ENCODE measurements at places on chromosomes 7 and 10.

DNA sequence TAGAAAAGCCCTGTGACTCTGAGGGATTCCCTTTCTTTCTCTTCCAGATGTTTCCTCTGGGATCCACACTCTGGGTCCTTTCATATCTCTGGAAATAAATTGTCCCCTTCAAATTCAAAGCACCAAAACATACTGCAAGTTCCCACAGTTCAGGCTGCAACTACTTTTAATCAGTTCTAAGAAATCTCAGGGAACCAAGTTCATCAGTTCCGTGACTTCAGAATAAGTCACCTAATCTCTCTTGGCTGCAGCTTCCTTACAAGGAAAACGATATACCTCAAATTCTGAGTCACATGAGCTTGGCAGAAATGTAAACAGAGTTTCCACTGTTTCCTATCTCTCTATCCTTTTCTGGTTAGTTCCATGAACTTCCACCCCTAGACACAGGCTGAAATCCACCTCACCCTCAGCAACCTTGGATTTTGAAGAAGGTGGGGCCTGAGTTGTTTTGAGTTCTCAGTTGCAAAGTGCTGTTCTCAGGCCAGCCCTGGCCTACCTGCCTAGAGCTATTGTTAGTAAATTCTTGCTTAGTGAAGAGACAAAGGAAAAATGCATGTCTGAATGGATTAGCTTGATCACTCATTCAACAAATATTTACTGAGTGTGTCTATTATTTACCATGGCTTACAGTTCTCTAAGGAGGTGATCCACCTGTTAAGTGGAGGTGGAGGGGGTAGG lies 59.3 kb upstream of the IL6 start:
- no peak for DNase-seq

DNA sequence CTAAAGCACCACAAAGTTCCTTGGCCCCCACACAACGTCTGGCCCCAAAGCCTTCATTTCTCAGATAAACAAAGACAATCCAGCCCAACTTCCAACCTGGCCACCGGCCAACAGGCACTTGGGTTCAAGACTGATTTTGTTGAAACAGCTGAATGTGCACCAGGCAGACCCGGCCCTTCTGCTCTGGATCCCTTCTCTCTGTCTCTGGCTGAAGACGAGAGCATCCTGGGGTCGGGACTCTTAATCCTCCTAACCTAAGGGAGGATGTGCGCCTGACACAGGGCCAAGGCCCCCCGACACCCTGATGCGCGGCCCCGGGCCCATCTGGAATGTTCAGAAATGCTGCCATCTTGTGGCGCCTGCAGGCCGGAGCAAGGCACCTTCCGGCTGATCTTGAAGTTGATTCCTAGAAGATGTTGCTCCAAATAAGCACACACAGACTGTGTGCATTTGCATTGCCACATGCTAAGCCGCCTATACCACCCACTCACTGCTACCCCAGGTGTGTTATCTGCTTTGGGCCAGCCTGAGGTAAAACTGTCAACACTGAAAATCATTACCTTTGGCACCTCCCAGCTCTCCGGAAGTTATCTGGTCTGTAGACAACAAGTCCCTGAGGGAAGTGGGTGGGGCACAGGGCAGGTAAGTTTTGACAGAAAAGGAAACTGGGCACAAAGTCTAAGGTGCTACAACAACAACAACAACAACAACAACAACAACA lies 98.4 kb upstream of the HABP2 start:
- peak; percentile 73 for DNase-seq

GRCh38 chr10:69807122-69807521 lies 5.4 kb downstream of the COL13A1 start:
- DNase-seq: peak; percentile 90

GRCh38 chr7:9453521-9453920 lies 1020.1 kb downstream of the NXPH1 start:
- no peak for DNase-seq

DNA sequence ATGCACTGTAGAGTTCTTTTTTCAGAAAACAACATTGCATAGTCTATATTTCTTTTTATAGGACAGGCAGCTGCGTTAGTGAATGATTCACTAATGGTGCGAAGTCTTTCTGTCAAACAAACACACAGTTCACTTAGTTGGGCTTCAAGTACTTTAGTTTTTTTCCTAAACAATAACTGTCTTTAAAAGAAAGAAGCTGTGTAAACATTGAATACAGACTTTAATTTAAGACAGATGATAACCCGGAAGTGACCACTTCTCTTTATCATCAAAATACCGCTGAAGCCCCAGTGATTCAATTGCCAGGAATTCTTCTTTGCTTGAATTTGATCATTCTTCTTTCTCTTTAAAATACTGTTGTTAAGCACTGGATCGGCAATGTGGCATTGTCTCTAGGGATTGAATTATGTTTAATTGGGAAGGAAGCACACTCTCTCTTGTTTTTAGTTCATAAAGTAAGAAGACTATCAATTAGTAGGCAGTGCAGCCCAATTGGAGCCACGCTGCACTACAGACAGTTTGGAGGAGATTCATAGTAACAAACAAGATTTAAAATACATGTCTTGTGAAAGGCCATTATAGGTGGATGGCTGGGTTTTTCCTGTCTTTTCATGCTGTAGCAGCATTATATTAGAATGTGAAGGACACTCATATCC lies 30.4 kb downstream of the CNTNAP2 start:
- peak; percentile 1 for DNase-seq

GRCh38 chr10:71765176-71765904 lies 8.0 kb downstream of the VSIR start:
- DNase-seq: peak; percentile 54

GRCh38 chr10:77034240-77034639 lies 603.4 kb downstream of the KCNMA1 start:
- no peak for DNase-seq

- DNase-seq: no peak
These were observed 136.9 kb downstream of the KCNMA1 start for GRCh38 chr10:77500754-77501151.

- no peak for DNase-seq
These were observed 202.0 kb downstream of the STK31 start for GRCh38 chr7:23912065-23912464.
